ENCODE measurements at places on chromosomes 7 and 10. TPM values are rescaled to one million over a fixed set of nuclear protein-coding genes. Genes with fewer than 3 reads are reported as not detected.

The MRLN gene
- not detected for total RNA-seq

The OR2A12 gene
- total RNA-seq: not detected

The CPXM2 gene
- total RNA-seq: 24.2 TPM

The SEMA4G gene
- total RNA-seq: 2.8 TPM

The MSS51 gene
- 6.5 TPM for total RNA-seq

The STEAP4 gene
- total RNA-seq: 20.7 TPM

The ASCC1 gene
- 39.6 TPM for total RNA-seq

The NCF1 gene
- total RNA-seq: 85.9 TPM

The SUGCT gene
- 6.8 TPM for total RNA-seq

The CABCOCO1 gene
- total RNA-seq: 0.39 TPM

The CDNF gene
- not detected for total RNA-seq

The TYW1B gene
- 5.7 TPM for total RNA-seq

The ZFYVE27 gene
- total RNA-seq: 29.2 TPM

The ZPBP gene
- total RNA-seq: not detected

Measured in spleen (tissue), 13 donors.